WERI-Rb-1 (cell line): ENCODE measurements at places on chromosomes 11 and 22.

DNA sequence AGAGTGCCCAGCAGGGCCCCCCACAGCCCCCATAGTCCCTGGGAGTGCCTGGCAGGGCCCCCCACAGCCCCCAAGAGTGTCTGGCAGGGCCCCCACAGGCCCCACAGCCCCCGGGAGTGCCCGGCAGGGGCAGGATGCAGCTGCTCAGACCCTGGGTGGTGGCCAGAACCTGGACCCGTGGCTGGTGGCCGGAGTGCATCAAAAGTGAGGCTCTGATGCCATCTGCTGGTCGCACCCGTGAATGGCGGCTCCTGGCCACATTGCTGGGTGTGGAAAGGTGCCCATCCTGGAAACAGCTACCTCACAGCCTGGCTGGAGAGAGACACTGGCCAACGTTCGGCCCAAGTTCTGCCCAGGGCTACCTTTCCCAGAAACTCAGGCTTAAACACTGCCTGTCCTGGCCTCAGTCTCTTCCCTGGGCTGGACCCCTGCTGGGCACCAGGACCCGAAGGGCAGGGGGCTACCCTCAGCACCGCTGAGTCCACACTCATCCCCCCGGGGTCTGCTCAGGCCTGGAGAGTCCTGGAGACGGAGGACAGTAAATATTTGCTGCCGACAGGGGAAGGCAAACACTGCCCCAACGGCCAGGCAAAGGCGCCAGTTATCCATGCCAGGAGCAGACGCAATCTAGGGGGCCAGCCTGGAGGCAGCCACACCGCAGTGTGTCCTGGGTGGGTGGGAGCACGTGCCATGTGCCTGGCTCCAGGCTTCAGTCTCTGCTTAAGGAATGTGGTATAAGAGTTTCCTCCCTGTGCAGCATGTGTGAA is 4.4 kb downstream of the INS start:
- peak; percentile 80 for DNase-seq

- no peak for DNase-seq
Observed at GRCh38 chr11:65852508-65853245, 5.3 kb downstream of the CFL1 start.

- DNase-seq: no peak
Observed at GRCh38 chr11:76835928-76836612, 24.6 kb upstream of the ACER3 start.

- peak; percentile 7 for DNase-seq
Observed at GRCh38 chr11:1202154-1202775, 20.6 kb upstream of the MUC5B start.

GRCh38 chr22:46815132-46815531 is 52.7 kb downstream of the TBC1D22A start:
- no peak for DNase-seq

GRCh38 chr11:78808923-78809322 is 234.3 kb upstream of the NARS2 start:
- peak; percentile 39 for DNase-seq

DNA sequence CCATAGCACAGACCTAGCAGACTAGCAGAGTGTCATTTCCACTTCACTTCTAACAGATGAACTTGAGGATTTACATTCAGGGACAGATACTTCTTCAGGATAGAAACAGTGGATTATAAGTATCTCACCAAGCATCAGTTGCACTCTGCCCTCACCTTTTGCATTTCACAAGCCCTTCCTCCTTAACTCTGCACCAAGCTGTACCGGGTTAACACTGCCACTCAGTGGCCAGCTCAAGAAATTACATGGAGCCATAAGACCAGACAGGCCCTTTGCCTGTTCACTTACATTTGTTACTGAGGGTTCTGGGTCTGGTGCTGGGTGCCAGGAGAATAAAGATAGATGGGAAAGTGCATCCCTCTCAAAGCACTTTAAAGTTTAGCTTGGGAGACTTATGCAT is 309.8 kb downstream of the SHANK2 start:
- peak; percentile 40 for DNase-seq

GRCh38 chr11:38824573-38824972 is 2226.5 kb upstream of the RAG2 start:
- no peak for DNase-seq

GRCh38 chr11:44101098-44101497 is 5.6 kb downstream of the EXT2 start:
- no peak for DNase-seq

DNA sequence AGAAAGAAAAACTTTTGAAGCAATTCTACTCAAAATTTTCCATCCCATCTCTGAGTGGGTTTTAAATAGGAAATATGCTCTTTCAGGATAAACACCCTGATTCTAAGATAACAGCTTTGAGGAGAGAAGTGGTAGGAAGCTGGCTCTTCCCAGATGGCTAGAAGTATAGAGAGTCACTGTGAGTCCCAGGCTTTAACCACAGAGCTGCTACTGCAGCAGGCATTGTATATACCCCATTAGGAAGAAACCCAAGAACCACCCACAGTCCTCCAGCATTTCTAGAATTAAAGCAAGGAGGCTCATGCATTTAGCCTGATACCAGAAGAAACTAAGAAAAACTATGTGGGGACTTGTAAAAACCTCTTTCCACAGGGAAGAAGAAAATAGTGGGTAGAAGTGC is 1405.6 kb upstream of the TENM4 start:
- DNase-seq: no peak

GRCh38 chr11:82105331-82105998 is 628.2 kb downstream of the FAM181B start:
- no peak for DNase-seq

DNA sequence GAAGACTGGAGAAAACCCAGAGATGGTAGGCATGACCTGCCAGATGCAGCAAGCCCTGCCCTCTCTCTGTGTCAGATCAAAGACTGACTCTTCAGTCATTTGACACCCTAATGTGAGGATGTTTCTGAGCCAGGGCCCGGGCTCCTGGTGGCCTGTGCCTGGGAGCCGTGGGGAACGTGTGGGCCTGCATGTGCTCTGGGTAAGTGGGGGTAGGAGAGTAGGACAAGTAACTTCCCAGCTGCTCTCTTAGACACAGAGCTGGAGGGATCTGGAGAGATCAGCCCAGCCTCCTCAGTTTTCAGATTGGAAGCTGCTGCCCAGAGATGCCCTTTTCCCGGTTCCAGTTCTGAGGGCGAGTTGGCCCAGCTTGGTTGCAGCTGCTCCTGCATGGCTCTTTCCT is 110.8 kb downstream of the TEAD1 start:
- no peak for DNase-seq

DNA sequence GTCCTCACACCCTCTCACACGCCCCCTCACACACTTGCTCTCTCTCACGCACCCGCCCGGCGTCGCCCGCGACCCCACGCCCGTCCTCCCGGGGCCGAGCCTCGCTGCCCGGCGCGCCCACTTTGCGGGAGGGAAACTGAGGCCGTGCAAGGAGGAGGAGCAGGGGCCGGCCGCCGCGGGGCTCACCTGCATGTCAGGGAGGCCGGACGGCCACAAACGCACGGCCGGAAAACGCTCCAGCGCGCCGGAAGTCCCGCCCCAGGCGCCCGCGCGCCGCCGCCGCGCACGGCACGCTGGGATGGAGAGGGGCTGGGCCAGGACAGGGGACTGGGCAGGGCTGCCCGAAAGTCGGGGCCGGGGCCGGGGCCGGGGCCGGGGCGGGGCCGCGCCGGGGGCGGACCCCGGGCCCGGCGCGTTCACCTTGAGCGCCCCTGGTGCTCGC is at the start of gene CHID1:
TSS of gene CHID1 (minus strand) at position 222 of the 442 bp plus-strand sequence. CDS start 5,994 bp downstream, outside the sequence.
- peak; percentile 90 for DNase-seq

- DNase-seq: no peak
Observed at GRCh38 chr11:133824593-133824992, 20.7 kb downstream of the SPATA19 start.

DNA sequence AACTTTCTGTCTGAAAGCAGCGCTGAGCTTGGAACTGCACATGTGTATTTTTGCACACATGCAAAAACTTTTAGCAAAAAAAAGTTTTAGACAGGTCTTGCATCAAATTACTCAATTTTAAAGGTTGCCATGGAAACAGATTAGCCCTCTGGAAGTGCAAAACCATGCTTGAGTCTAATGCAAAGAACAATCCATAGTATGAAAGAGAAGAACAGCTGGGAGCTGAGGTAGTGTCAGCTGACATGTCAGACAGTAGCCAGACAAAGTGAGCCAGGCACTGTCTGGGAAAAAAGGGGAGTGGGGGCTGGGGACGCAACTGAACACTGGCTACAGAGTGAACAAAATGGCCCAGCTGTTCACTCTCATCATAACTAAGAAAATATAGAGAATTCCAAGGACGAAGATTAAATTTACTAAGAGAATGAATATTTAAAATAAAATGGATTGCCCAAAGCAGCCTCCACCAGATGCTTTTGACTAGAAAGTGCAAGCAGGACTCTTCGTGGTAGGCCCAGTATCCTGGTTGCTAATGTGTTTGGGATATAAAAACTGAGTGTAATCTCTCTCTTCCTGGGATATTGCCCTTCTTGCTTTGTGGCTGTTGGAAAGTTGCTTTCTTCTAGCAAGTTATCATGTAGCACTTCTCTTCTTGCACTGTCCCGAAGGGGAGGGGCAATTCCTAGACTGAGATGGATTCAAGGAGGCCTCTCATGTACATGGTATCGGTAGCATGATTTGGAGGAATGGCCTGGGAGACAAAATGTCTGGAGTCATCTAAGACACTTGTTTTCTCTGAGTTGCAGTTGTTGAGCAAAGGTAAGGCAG is 434.1 kb upstream of the FAT3 start:
- no peak for DNase-seq

GRCh38 chr11:20512869-20513268 is 86.5 kb upstream of the SLC6A5 start:
- DNase-seq: no peak

GRCh38 chr11:75273411-75274391 is 33.1 kb downstream of the TPBGL start:
- DNase-seq: no peak

- DNase-seq: no peak
Observed at GRCh38 chr22:35958334-35958733, 70.3 kb downstream of the RBFOX2 start.

DNA sequence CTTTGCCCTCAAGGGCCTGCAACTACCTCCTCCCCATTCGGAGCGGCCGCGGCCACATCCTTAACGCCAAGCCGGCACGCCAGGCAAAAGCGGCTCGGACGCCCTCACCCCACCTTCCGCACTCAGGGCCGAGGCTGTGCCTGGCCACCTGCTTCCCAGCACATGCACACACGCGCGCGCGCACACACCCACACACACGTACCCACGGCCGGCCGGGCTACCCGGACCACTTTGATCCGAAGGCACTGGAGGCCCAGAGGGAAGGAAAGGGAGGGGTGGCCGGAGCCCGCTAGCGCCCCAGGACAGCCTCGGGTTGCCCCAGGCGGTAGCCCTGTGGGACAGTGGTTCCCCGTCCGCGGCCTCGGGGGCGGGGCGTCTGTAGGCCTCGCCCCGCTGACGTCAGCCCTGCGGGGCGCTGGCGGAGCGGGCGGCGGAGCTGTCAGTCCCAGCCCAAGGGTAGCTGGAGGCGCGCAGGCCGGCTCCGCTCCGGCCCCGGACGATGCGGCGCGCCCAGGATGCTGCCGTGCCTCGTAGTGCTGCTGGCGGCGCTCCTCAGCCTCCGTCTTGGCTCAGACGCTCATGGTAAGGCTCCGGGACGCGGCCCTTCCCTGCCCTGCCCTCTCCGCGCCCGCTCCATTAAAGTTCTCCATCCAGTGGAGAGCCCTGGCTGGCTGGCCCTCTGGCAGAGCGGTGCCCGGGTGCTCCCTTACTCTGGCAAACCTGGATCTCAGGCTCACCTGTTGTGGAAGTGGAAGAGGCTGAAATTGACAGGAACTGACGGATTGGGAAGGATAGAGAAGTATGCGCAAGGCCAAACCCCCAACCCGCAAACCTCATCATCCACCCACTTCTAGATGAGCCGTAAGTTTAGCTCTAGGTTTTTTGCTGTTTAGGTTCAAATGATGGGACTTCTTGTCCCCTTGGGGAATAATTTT is at the start of gene IL10RA:
TSS of gene IL10RA (plus strand) at position 442 of the 935 bp plus-strand sequence. CDS start at position 516, 74 bp downstream.
- DNase-seq: peak; percentile 83

DNA sequence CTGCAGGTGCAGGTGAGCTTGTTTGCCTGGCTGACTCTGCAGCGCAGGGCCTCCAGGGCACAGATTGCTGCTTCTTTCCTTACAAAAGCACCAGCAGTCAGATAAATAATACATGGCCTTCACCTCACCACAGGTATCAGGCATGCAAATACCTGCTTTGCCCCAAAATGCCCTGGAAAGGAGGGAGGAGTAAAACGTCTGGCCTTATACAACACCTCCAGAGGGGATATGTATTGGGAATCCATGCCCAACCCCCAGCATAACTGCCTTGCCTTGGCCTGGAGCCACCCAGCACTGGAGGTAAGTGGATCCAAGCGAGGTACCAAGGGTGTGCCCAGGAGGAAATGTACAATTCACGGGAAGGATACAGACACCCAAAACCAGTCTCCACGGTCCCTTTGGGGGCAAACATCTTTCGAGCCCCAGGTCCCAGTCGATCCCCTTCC is 860 bp downstream of the TMEM184B start:
- no peak for DNase-seq

DNA sequence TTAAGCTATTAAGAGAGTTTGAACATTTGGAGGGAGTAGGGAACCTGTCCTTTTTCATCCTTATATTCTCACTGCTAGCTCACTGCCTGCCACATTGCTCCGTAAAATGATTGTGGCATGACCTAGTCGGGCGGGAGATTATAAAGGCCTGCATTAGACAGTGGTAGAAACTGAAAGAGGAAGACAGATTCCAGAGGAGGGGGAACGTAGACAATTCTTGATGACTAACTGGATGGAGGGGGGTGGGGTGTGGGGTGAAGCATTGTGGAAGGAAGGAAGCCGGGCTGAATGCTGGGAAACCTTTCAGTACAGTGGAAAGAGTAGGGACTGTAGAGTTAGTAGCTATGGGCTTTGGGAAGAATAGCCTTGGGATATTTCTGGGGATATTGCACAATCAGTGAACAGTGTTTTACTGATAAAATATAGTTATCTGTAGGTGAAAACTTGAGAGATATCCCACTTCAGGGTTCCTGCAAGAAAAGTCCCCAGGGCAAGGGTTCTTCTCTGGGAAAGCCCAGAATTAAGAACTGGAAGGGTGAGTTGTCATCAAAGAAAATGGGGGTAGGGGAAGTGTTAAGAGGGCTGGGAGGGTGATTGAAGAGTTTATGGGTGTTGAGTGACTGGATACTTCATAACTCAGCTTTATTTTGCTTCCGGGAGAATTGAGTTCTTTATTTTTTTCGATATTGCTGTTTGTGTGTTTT is 2.1 kb downstream of the MED15 start:
- DNase-seq: no peak

DNA sequence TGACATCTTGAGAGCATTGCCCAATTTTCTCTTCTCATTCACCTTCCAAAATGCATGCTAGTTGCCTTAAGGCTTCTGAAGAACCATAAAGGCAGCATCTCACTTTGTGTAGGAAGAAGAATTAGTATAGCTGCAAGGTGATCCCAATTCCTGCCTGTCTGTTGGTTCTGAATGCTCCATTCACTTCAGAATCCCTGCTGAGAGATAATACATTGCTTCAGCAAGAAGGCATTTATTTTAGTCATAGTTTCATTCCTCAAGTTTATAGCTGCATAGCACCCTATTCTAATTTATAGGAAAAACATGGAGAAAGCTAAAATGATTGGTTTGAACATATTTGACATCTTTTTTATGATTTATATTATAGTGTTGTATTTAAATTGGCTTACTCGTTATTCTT is 181.3 kb downstream of the METTL15 start:
- no peak for DNase-seq

- DNase-seq: peak; percentile 42
Observed at GRCh38 chr11:44564670-44565210, 723 bp upstream of the CD82 start.

GRCh38 chr22:42901790-42902508 is 44.9 kb upstream of the ARFGAP3 start:
- no peak for DNase-seq
